ENCODE measurements at places on chromosomes 4 and X. TPM values are rescaled to one million over a fixed set of nuclear protein-coding genes. Genes with fewer than 3 reads are reported as not detected.

GRCh38 chrX:87664381-87664780 is 146.8 kb downstream of the KLHL4 start:
- no peak for DNase-seq

DNA sequence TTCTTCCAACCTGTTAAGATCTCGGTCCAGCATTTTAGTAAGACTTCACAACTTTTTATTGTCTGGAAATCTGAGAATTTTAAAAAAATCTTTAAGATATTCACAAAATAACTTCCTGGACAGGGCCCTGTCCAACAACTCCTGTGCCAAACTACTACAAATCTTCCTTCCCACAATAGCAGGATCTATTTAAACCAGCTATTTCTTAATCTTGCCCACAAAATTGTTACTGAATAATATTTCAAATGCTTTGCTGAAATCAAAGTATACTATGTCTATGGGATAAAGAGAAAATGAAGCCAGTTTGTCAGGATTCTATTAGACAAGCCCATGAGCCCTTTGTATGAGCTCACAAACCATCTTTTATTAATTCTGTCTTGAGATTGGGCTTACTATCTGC is 104.1 kb upstream of the DDIT4L start:
- no peak for DNase-seq

- no peak for DNase-seq
Measured at GRCh38 chrX:5681159-5681558, 547.5 kb downstream of the NLGN4X start.

USP11 gene
- total RNA-seq = 84.0 TPM

GAGE2A gene
- not detected for total RNA-seq

HHIP gene
- total RNA-seq = 0.84 TPM

EREG gene
- total RNA-seq = not detected

FAM3A gene
- total RNA-seq = 16.2 TPM
